Activated B cell treated with CpG ODN at 0.5 μM for 24 hours (primary cell): ENCODE measurements at places on chromosomes 2 and 18. TPM values are rescaled to one million over a fixed set of nuclear protein-coding genes. Genes with fewer than 3 reads are reported as not detected.

SLC5A7 gene
- total RNA-seq = not detected in 2 replicates

ADRA2B gene
- total RNA-seq = 0.11 and 0.37 TPM in 2 replicates

GRCh38 chr18:55185391-55185790, 226.1 kb upstream of the CCDC68 start:
- H3K27me3 ChIP-seq = peaks cover 5% of the 10 kb centered on the region
- no peaks in the 10 kb centered on the region for H3K4me1 ChIP-seq
- H3K4me3 ChIP-seq = no peak overlapping the region
- no peak overlapping the region for H3K27ac ChIP-seq
- H3K36me3 ChIP-seq = no peaks in the 10 kb centered on the region

- no peak overlapping the region for H3K27ac ChIP-seq
- H3K4me1 ChIP-seq = no peaks in the 10 kb centered on the region
- no peaks in the 10 kb centered on the region for H3K36me3 ChIP-seq
- H3K27me3 ChIP-seq = peaks cover 6% of the 10 kb centered on the region
- no peak overlapping the region for H3K4me3 ChIP-seq
Measured at GRCh38 chr2:172965433-172966212, 110.0 kb upstream of the MAP3K20 start.

DNA sequence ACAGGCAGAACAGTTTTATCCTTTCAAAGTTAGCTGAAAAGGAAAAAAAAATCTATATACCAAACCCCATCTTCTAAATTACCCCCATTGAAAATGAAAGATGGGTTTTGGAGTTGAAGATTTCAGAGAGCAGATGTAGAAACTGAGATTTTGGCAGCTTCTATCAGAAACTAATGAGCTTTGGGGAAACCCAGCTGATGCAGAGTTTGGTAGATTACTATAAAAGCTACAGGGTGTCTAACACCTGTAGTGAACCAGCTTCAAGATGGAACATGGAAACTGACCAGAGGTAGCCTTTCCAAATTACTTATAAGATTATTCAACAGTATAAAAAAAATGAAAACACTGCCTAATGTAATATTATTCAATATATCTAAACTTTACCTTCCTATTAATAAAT, 583.1 kb downstream of the XIRP2 start:
- no peaks in the 10 kb centered on the region for H3K4me1 ChIP-seq
- no peak overlapping the region for H3K4me3 ChIP-seq
- no peak for DNase-seq
- H3K27me3 ChIP-seq = no peaks in the 10 kb centered on the region
- no peaks in the 10 kb centered on the region for H3K36me3 ChIP-seq

DNA sequence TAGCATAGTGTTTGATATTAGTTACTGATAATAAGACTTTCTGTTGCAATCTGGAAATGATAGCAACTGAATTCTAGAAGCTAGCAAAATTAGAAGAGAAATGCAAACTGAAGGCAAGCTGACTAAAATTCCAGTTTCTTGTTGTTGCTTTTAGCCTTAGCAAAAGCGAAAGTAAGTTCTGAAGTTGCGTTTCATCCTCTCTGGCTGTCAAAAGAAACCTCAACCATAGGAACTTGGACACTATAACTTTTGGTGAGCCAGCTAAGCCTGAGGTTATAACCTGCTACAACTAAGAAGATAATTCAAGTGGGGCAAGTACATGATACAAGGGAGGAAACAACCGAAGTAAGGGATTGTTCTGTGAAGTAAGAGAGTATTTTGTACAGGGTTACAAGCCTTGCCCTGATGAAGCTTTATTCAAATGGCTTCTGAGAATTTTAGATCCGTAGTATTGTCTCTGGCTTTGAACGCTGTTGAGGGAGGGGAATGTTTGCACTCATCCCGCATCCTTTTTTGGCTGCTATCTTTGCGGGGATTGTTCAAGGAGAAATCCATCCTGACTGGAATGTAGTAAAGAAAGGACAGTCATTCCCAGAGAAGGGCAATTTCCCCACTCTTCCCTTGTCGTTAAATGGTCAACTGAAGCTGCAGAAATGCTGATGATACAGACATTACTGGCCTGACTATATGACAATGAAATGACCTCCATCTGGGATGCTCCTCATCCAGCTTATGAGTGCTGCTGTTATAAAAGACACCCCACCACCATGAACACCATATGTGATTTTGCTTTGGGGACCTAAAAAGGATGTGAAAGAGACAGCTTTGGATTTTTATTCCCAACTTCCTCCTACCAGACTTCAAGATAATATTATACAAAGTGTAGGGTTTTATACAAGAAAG, 7.0 kb upstream of the TMX3 start:
- peaks cover 24% of the 10 kb centered on the region for H3K4me1 ChIP-seq
- no peaks in the 10 kb centered on the region for H3K27me3 ChIP-seq
- H3K4me3 ChIP-seq = peak overlapping the region; percentile 72
- peaks cover 2% of the 10 kb centered on the region for H3K36me3 ChIP-seq

DNA sequence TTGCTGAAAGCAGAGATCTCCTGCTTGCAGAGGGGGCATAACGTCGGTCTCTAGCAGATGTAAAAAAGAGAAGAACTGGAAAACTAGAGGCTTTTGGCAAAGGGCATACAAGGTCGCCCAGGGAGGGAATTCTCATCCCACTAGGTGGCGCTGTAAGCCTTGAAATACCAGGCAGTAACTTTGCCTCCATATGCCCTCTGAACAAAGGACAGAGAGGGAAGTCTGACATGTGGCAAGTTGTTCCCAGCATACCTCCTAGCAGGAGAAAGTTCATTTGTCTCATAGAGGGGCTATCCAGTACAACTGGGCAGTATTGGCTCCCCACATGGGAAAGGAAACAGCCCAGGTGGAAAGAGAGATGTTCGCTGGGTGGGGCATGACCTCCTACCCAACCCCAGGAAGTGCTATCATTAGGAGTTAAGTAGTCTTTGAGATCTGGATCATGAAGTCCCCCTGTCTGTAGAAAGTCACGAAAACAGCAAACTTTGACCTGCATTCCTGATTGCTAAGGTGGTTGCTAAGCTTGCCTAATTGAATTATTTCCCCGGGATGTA, 39.9 kb downstream of the STK17B start:
- H3K27ac ChIP-seq = peak overlapping the region; percentile 46
- peaks cover 56% of the 10 kb centered on the region for H3K36me3 ChIP-seq
- no peaks in the 10 kb centered on the region for H3K4me1 ChIP-seq
- H3K27me3 ChIP-seq = no peaks in the 10 kb centered on the region

DNA sequence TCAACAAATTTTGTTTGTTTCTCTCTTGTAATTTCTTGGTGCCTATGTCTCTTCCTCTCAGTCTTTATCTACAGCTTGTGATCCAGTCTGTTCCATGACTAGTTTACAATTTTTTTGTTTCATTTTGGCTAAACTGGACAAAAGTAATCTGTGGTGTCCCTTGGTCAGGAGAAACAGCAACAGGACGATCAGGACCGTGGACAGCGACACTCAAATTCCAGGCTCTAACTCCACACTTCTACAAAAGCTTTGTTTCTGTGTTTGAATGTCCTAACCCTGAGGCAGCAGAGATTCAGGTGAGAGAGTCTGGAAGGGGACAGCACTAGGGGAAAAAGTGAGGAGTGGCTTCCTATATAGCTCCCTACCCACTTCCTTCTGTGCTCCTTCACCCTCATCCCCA, 593.3 kb upstream of the FANCL start:
- no peak overlapping the region for H3K27ac ChIP-seq
- H3K27me3 ChIP-seq = no peaks in the 10 kb centered on the region
- no peak for DNase-seq
- no peaks in the 10 kb centered on the region for H3K36me3 ChIP-seq

GRCh38 chr18:57214976-57215375, 68.1 kb downstream of the BOD1L2 start:
- H3K4me3 ChIP-seq = no peak overlapping the region
- DNase-seq = no peak
- H3K27me3 ChIP-seq = peaks cover 28% of the 10 kb centered on the region
- no peaks in the 10 kb centered on the region for H3K4me1 ChIP-seq
- no peak overlapping the region for H3K27ac ChIP-seq

DNA sequence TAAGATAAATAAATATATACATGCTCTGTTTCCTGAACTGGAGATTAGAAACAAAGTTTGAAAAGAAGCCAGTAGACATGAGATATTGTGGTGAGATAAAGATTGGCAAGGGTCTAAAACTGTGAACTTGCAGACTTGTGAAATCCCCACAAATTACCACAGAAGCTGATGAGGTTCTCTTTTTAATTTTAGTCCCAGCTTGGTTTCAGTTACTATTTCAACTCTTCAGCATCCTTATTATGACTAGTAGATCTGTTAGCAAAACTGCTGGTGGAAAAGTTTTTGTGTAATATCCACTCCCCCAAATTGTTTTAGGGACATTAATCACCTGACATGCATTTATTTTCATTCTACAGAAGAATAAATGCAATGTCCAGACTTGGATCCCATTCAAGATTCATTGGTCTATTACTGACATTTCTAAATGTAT, 20.8 kb downstream of the RASGRP3 start:
- peak overlapping the region; percentile 62 for H3K4me3 ChIP-seq
- H3K27me3 ChIP-seq = no peaks in the 10 kb centered on the region
- H3K27ac ChIP-seq = peak overlapping the region; percentile 87
- H3K4me1 ChIP-seq = peaks cover 96% of the 10 kb centered on the region
- DNase-seq = no peak

GRCh38 chr2:143524119-143524553, 394.9 kb downstream of the ARHGAP15 start:
- H3K36me3 ChIP-seq = peaks cover 67% of the 10 kb centered on the region
- H3K27me3 ChIP-seq = no peaks in the 10 kb centered on the region
- DNase-seq = no peak
- no peak overlapping the region for H3K4me3 ChIP-seq
- no peak overlapping the region for H3K27ac ChIP-seq

DNA sequence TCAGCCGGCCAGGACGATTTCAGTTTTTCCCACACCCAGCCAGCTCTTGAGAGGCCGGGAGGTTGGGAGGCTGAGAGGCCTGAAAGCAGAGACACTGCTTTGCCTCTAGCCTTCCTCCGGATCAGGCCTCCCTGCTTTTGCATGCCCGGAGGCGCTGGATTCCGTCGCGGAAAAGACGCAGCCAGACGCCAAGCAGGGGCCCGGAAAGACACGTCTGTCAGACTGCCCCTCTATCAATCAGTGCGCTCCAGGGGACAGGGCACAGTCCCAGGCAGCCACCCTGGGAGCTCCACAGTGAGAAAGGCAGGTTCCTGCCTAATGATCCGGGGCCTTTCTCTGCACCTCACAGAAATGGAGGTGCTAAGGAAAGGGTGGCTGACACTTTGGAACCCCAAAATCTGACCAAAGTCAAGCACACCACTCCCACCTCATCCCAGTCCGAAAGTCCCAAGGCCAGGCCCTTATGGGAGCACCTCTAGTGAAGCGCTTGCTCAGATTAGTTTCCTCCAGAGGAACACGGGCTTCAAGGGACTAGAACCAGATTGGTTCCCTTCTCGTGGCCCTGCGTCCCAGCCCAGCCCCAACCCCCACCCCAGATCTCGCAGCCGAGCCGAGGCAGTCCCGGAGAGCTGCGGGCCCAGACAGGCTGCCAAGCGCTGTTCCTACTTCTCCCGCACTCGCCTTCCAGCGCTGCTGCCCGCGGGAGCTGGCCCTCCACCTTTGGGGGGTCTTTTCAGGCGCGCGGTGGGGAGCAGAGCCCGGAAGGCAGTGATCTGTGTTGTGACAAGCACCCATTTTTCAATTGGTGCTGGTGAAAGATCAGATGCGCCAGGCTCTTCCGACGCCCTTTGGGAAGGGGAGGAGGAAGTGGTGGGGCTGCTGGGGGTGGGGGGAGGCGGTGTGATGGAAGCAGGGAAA, 5.0 kb downstream of the DLX1 start:
- H3K4me3 ChIP-seq = no peak overlapping the region
- peaks cover 32% of the 10 kb centered on the region for H3K4me1 ChIP-seq
- H3K27ac ChIP-seq = no peak overlapping the region
- DNase-seq = no peak

- H3K4me1 ChIP-seq = peaks cover 19% of the 10 kb centered on the region
- H3K36me3 ChIP-seq = peaks cover 51% of the 10 kb centered on the region
- no peak overlapping the region for H3K4me3 ChIP-seq
- H3K27ac ChIP-seq = no peak overlapping the region
- no peaks in the 10 kb centered on the region for H3K27me3 ChIP-seq
- no peak for DNase-seq
Measured at GRCh38 chr2:189446780-189447179, 5.5 kb downstream of the WDR75 start.

DNA sequence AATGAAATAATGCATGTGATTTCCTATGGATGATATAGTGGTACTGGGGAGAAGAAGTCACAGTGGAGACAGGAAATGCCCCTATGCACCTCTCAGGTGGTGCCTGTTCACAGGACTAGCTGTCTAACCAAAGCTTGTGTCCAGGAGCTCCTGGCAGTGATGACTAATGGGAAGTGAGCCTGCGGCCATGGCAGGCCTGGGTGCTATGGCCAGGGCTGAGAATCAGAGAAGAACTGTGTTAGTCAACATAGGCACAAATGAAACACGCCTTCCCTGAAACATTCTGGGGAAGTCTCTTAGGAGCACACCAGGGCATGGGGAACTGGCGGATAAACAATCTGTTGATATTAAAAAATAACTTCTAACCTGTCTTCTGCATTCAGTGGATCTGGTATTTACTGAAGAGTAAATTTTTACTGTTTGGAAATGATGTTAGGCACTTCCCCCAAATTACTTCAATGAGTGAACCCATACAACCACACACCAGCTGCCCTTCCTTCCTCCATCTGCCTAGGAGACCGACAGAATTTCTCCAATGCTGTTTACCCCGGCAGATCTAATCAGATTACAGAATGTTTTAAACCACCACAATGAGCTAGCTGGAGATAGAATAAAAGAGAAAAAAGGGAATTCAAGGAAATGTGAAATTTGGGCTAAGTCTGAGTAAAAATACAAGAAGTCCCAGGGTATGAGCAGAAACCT, 67.4 kb downstream of the MEP1B start:
- H3K27ac ChIP-seq = no peak overlapping the region
- no peaks in the 10 kb centered on the region for H3K4me1 ChIP-seq
- H3K36me3 ChIP-seq = no peaks in the 10 kb centered on the region
- H3K27me3 ChIP-seq = peaks cover 19% of the 10 kb centered on the region

DNA sequence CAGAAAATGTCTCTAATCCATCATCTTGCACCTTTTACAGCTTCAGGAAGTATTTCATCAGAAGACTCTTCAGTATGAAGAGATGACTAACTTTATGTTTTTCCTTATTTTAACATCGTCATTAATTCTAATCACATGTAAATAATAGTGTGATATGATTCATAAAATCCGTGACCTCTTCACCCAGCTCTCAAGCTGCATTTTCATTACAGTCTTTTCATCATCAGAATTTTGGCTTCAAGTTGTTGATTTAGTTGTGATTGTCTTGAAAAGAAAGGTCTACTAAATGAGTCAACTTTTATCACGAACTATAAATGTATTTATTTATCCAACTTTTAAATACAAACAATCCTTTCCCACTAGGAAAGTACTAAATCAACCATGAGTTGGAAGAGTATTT, 410.3 kb downstream of the LRP1B start:
- no peaks in the 10 kb centered on the region for H3K27me3 ChIP-seq
- no peak overlapping the region for H3K27ac ChIP-seq
- H3K36me3 ChIP-seq = no peaks in the 10 kb centered on the region
- DNase-seq = no peak
- H3K4me3 ChIP-seq = no peak overlapping the region
